Activated naive CD4-positive, alpha-beta T cell (primary cell): ENCODE measurements at places on chromosomes 2 and 18.

- DNase-seq, result no peak
These were observed 101.2 kb downstream of the UBR3 start for GRCh38 chr2:169928463-169928864.

GRCh38 chr2:48009256-48009655 lies 103.0 kb upstream of the FBXO11 start:
- no peak for DNase-seq

GRCh38 chr2:235749121-235749770 lies 255.4 kb downstream of the AGAP1 start:
- DNase-seq, result no peak

DNA sequence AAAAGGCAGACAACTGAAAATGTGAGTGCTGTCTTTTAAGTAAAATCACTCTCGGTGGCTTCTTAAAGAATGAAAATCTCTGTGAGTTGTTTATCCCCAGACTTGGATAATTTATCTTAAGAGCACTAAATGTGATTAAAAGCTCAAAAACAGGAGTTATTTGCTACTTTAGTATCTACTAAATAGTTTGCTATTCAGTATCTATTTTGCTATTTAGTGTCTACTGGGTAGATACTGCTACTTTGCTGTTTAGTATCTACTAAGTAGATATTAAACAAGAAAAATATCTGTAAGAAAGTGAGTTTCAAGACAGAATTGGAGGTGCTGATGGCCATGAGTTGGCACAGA lies 1.4 kb upstream of the KCNG3 start:
- DNase-seq, result no peak

DNA sequence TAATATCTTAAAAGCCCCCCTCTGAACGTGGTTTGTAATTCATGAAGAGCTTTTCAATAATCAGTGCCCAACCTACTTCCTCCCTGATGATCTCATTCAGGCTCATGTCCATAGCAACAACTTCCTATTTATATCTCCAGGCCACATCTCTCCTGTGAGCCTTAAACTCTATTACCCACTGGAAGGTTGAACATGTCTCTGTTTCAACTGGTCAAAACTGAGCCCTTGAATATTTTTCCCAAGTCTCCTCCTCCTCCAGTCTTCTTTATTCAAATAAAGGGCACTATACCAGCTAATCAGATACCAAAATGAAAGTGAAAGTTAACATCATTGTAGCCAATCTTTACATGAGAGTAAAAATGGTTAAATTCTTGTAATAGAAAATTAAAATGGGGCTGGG lies 63.7 kb upstream of the ITGA4 start:
- DNase-seq, result no peak

DNA sequence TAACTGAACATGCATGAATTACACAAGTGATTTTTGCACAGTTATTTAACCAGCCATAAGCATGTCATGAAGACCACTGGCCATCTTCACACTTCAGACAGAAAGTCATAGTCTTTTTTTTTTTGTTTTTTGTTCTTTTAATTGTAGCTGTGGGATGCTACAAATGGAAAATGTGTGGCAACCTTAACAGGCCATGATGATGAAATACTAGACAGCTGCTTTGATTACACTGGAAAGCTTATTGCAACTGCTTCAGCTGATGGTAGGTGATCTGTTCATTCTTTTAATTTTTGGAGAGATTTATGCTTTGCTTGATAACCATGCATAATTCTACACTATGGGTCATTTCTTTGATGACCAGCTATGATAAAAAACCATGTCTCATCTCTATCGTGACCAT lies 35.6 kb downstream of the DAW1 start:
- no peak for DNase-seq

DNA sequence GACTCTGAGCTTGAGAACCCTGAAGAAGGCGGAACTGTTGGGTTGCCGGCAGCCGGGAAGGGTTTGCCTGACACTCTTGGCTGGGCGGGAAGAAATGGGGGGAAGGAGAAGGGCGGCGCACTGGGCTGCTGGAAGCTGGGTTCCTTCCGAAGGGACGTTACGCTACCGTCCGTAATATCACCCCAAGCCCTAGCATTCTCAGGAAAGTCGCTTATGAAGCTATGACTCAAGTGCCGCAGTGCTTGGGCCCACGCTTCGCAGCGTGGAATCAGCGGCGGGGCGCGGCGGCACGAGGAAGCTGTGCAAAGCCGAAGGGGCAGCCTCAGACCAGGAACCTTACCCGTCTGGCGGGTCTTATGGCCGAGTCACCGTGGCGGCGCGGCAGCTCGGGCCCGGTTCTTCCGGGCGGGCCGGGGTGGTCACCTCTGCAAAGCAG lies 50.2 kb upstream of the SIGLEC15 start:
- peak; percentile 25 for DNase-seq

DNA sequence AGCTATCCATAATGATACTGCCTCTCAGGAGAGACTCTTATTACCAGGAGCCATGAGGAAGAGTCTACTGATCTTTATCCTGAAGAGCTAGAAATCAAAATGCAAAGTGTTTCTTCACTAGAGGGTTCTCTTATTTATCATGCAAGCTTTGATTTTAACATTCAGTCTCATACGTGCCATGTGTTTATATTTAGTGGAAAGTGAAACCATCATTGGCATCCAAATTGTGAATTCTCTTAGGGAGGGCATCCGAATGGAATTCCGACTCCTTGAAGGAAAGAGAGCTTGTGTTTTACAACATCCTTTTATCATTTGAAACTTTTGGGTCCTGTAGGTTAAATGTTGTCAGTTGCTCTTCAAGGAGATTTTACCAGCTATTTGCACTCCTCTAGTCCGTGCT lies 170.4 kb upstream of the SESTD1 start:
- no peak for DNase-seq

- no peak for DNase-seq
These were observed 190.8 kb downstream of the SH3BP4 start for GRCh38 chr2:235142601-235143000.

GRCh38 chr18:37270038-37270665 lies 295.4 kb downstream of the CELF4 start:
- no peak for DNase-seq

DNA sequence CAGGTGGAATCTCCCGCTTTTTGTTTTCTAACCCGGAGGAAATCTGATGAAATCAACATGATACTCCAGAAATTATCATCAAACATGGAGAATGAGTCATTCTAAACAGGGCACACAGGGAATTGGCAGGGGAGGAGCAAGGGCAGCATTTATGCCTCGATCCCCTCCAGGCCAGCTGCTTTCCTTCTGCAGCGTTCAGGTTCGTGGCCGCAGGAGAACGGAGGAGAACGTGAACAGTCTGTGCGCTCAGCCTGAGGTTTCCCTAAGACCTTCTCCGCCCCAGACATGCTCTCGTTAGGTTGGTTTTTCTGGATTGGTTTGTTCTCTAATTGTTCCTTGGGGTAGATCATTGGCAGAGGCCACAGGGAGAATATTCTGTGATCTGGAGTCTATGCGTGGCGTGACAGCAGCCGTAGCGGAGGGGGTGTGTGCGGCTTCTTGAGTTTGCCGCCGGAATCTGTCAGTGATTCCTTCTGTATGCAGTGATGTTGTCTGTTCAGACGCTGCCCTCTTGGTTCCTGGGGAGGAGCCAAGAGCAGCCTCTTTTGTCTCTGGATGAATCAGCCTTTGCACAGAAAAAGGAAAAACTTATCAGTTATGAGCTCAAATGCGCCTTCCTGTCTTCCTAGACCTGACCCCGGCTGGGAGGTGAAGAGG lies 75.9 kb downstream of the SH3BP4 start:
- no peak for DNase-seq

- no peak for DNase-seq
These were observed 66.6 kb upstream of the ODC1 start for GRCh38 chr2:10514743-10515142.

- no peak for DNase-seq
These were observed 124.5 kb upstream of the SH3BP4 start for GRCh38 chr2:234827096-234827860.
